Endothelial cell of umbilical vein (primary cell): ENCODE measurements at places on chromosomes 16 and 17. TPM values are rescaled to one million over a fixed set of nuclear protein-coding genes. Genes with fewer than 3 reads are reported as not detected.
A peak's percentile ranks its signal among the peaks of the same experiment; 100 is the strongest.

The CHRNE gene
- polyA plus RNA-seq, result 1.1 and 1.3 TPM in 2 replicates

The PRKCB gene
- polyA plus RNA-seq, result 0.01 TPM in 1 of 2 replicates, not detected in the other

The ABCC3 gene
- 2.6 and 4.2 TPM in 2 replicates for polyA plus RNA-seq

The ADAD2 gene
- 0.04 and 0.10 TPM in 2 replicates for polyA plus RNA-seq

GRCh38 chr16:15694499-15694898, 44.5 kb downstream of the NDE1 start:
- no peak for DNase-seq

DNA sequence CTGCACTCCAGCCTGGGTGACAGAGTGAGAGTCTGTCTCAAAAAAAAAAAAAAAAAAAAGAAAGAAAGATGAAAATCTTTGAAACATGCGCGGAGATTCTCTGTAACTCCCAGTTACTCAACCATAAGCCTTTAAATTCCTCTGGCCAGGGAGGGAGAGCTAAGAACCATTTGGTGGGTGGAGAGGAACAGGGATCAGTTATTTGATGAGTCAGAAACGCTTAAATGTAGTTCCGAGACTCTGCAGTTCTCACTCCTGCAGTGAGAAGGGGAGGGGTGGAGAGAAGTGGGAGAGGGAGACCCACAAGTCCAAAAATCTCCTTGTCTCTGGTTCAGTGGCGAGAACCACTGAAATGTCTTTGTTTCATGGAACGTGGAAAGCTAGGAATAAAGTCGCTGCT, 266.7 kb downstream of the SOX9 start:
- DNase-seq, result no peak

DNA sequence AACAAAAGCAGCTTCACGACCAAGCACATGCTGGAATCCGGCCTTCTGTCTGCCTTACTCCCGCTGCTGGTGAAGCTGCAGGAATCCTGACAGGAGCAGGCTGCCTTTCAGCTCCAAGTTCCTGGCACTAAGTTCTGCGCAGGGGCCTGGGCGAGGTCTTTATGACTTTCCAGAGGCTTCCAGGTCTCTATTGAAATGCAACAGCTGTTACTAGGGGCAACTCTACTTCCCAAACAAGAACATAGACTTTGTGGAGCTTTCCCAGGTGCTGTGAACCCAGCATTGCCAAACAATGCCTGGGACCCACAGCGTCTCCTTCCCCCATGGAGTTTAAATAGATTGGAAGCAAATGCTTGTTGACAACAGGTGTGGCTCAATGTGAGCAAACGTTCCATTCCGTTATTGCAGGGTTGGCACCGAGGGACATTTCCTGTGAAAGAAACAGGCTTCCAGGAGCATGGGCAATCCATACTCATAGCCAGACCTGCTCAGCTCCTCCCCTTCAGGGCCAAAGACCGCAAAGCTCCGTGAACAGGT, 156.0 kb downstream of the CDH13 start:
- DNase-seq, result peak; percentile 47

DNA sequence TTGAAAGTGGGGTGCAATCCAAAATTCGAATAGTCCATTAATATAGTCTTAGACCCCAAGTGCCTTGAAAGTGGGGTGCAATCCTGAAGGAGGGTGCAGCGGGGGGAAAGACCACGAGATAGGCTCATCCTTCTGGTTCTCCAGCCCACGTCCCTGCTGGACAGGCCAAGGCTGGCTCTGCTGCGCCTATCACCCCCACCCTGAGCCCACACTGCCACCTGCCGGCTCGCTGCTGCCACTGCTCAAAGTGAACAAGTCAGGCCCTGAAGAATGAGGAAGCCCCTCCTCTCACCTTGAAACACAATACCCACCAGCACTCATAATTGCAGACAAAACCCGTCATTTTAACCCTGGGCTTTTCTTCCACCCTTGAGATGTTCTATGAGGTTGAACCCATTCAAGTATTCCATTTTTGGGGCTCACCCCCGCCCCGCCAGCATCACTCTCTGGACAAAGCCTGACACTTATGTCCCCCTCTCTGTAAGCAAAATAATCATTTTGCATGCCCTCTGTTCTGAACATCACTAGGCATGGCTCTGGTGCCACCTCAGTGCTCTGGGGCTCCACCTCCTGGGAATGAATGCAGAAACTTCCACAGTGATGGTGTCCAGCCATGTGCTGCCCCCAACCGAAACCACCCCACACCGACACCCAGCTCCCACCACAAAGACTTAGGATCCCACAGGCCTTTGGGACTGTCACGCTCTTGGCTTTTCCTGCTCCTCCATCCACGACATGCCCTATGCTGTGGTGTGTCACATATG, 56.8 kb downstream of the BEAN1 start:
- DNase-seq, result peak; percentile 79

DNA sequence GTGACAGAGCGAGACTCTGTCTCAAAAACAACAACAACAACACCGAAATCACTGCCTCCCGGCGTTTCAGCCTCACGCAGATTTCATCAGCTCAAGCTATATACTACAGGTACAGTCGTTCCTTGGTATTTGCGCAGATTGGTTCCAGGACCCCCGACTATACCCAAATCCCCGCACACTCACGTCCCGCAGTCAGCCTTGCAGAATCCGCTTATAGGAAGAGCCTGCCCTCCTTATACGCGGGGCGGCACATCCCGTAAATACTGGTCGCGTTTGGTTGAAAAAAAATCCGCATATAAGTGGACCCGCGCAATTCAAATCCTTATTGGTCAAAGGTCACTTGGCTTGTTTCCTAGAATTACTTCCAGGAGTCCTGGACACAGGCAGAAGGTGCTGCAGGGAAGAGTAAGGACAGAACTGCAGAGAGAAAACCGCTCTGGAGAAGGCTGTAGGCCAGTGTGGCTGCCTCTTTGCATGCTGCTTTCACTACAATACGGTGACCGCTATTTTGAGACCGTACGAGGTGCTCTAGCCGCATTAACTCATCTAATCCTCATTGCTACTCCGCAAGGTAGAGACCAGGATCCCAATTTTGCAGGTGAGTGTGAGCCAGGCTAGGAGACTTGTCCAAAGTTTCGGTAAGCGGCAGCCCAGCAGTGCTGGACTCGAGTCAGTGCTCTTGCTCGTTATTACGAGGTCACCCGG, 718 bp downstream of the NDUFAB1 start:
- no peak for DNase-seq

GRCh38 chr17:60712675-60713074, 35.0 kb downstream of the BCAS3 start:
- no peak for DNase-seq

DNA sequence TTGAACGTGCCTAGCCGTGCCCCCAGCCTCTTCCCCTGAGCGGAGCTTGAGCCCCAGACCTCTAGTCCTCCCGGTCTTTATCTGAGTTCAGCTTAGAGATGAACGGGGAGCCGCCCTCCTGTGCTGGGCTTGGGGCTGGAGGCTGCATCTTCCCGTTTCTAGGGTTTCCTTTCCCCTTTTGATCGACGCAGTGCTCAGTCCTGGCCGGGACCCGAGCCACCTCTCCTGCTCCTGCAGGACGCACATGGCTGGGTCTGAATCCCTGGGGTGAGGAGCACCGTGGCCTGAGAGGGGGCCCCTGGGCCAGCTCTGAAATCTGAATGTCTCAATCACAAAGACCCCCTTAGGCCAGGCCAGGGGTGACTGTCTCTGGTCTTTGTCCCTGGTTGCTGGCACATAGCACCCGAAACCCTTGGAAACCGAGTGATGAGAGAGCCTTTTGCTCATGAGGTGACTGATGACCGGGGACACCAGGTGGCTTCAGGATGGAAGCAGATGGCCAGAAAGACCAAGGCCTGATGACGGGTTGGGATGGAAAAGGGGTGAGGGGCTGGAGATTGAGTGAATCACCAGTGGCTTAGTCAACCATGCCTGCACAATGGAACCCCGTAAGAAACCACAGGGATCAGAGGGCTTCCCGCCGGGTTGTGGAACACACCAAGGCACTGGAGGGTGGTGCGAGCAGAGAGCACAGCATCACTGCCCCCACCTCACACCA, 724 bp downstream of the GAA start:
- peak; percentile 35 for DNase-seq

DNA sequence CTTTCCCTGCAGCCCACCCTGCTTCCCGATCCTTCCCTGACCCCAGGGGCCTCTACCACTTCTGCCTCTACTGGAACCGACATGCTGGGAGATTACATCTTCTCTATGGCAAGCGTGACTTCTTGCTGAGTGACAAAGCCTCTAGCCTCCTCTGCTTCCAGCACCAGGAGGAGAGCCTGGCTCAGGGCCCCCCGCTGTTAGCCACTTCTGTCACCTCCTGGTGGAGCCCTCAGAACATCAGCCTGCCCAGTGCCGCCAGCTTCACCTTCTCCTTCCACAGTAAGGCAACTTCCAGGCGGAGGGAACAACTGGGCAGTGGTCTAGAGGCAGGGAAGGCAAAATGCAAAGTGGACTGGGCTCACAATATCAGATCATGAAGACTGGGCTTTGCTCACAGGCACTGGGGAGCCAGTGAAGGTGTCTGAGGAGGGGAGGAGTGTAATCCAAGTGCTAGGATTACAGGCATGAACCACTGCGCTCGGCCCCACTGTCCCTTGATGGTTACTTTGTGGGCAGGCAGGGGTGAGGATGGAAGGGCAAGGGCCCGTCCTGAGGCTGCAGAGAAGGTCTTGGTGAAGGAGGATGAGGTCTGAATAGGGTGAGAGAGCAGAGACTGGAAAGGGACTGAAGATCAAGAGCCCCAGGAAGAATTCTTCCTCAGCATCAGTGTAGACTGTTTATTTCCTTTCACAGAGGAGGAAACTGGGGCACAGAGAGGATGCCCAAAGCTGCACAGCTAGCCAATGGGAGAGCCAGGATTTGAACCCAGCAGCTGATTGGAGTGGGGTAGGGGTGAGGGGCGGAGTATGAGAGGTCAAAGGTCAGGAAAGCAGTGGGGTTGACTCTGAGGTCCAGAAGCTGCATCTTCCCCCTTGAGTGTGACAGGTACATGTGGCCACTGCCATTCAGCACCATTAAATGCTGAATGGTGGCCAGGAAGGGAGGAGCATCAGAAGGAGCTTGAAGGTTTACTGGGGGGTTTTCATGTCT, 16.5 kb upstream of the ADGRG3 start:
- DNase-seq, result no peak

DNA sequence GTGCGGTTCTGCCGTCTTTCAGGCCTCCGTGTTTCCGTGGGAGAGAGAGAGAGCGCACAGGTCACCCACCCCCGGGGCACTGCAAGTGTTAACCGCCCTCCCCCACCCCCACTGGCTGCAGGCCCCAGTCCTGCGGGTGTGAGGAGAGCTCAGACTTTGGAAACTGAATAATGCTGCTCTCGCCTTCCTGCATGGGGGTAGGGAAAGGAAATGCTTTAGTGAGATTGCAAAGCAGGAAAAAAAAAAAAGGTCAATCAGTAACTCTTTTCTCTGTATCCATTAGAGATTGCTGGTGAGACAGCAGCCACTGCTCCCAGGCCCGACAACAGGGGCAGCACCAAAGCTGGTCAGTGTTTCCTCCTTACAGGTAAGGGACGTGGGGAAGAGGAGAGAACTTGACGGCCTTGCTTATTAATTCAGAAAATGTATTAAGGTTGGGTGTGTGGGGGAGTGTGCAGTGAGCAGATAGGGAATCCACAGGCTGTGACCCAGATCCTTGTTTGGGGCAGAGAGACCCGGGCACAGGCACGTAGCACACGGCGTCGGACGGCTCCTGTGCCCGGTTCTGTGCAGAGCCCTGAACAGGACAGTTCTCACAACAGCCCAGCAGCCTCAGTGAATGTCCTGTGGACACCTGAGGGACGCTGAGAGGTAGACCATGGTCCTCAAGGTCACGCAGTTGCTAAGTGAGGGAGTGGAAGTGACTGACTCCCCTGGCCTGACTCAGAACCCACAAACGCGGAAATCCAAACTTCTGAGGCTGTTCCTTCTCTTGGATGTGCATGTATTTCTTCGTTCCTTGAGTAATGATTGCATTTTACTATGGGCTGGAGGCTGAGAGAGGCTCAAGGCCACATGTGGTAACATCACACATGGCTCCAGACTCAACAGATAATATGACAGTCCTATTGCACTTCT, 156.5 kb downstream of the FOXL1 start:
- DNase-seq, result peak; percentile 62

- no peak for DNase-seq
These were observed 70.4 kb downstream of the METRNL start for GRCh38 chr17:83149761-83150251.

GRCh38 chr17:29246628-29247027, at the start of gene CRYBA1:
Gene CRYBA1, plus strand, starts transcription at chr17:29246859. Its CDS starts 5 bp downstream, at chr17:29246864.
- no peak for DNase-seq
